Activated CD8-positive, alpha-beta memory T cell treated with anti-CD3 and anti-CD28 coated beads for 48 hours (primary cell): ENCODE measurements at places on chromosomes 12 and 14.

DNA sequence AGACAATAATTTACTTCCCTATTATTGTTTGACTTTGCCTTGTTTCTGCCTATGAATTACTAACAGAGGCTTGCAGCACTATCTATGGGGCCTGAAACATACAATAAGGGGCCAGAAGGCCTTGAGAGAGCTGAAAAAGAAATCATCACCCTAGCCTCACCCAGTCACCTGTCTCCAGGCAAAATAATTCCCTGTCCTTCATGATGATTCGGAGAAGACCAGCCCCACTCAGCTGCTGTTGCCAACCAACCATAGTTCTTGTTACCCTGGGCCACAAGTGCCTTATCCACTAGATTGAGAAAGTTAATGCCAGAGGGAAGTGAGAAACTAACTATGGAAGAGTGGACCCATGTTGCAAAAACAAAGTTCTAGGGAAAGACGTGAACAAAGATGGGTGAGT lies 97.1 kb downstream of the ARF6 start:
- DNase-seq, result no peak

DNA sequence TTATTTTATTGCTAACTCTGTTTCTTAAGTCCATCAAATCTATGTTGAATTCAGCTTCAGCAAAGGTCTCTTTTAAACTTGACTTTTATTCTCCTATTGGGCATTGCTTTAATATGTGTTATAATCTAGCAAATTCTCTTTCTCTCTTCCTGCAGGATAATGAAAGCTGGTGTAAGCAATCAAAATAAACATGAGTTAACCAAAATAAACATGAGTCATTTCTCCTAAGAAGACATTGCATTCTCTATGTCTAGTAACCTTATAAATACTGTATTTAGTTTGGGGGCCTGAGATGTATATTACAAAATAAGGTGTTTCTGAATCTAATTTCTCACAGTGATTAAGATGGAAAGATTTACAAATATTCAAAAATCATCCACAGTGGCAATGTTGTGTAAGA lies 739.1 kb upstream of the ATXN7L3B start:
- no peak for DNase-seq

- DNase-seq, result no peak
Measured at GRCh38 chr14:52338051-52338681, 24.1 kb downstream of the PTGER2 start.

- no peak for DNase-seq
Measured at GRCh38 chr14:32070282-32070681, 6.8 kb upstream of the ARHGAP5 start.

DNA sequence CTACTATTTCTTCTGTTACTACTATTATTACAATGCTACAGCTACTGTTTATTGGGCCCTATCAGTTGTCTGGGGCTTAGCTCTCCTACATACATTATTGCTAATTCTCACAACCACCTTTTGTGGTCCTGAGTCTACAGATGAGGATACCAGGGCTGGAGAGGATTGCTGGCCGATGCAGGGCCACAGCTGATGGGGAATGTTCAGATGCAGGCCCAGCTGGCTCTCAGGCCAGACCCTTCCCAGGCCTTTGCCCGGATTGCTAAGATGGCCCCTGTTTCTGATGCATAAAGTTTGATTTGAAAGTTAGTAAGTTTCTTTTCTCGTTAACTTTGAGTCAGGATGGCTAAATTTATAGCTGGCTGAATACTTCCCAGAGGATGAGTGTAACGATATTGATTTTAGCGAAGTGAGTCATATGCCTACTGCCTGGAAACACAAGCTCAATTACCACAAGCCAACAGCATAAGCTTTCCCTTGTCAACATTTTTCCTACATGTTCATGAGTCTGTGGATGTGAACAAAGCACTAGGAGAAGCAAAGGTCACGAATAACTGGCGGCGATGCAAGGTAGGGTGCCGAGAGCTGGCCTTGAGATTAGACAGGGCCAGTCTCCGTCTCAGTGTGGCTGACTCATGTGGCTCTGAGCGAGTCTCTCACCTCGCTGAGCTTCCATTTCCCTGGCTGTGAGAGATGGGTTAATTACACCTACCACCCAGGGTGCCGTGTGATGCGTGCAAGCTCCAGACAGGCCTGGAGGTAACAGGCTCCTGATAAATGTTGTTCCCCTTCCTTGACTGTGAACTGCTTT lies 111.0 kb downstream of the BEGAIN start:
- DNase-seq, result no peak

DNA sequence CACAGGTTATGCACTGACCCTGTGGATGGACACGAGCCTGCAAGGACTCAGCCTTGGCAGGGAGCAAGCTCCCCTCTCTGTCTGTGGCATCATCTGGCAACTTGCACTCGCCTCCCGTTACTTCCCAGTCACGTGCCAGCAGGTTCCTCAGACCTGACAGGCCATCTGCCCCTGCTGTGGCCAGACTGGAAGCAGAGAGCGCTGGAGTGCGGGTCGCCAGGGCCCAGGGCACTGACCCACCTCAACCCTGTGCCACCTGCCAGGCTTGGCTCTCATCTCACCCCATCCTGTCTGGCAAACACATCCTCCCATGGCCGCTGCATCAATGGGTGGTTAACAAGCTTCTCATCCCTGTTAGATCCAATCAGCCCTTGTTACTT lies 28.4 kb downstream of the SLC6A12 start:
- DNase-seq, result no peak

DNA sequence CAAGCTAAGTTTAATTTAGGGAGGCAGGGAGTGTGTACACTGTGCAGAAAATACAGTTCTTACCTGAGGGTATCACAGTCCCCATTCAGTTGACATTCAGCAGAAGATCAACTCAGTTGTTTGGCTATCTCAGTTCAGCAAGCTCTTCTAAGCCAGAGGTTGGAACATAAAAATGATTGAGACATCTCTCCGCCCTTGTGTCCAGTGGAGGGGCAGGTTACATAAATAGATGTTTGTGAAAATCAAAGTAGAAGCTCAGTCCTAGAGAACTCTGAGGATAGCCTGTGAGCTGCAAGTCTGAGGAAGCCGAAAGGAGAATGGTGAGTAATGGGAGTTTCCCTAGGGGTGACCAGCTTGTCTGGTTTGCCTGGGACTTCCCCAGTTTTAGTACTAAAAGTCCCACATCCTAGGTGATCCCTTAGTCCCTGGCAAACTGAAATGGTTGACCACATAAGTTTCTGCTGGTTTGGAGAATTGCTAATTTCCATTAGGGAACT lies 251.4 kb upstream of the ATP2B1 start:
- DNase-seq, result no peak

GRCh38 chr14:77485256-77485655 lies 13.4 kb downstream of the ISM2 start:
- DNase-seq, result no peak

GRCh38 chr14:20723488-20723887 lies 22.2 kb upstream of the EDDM3A start:
- no peak for DNase-seq
